ENCODE measurements at places on chromosomes 5 and 9.

DNA sequence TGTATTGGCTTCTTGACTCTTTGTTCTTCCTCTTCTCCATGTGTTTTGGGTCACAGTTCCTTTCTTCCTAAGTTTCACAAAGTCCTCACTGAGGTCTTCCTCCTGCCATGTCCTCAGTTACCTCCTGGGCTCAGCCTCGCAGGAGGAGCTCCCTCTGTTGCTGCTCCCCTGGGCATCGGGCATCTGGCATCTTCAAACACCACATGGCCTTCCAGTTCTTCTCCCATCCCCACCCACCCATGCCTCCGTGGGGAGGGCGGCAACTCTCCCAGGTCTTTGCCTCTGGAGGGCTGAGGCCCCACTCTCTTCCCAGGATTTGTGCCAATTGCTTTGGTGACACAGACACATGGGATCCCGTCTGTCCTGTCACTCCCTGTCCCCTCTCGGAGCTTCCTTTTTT is 22.8 kb downstream of the MRPL36 start:
- DNase-seq = no peak

DNA sequence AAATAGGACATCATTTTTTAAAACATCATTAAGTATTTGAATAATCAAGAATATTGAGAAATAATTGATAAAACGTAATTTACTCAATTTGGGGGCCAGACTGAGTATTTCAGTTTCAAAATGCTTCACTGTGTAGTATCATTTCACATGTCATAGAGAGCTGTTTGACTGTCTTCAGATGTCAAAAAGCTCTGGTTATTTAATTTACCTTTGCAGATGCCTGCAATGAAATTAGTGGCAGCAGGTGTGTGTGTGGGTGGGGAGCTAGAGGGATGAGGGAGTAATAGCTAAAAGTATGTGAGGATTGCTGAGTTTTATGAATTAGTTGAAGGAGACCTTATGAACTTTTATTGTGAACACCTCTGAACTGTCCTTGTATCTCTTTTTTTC is 567.2 kb upstream of the MEF2C start:
- no peak for DNase-seq

DNA sequence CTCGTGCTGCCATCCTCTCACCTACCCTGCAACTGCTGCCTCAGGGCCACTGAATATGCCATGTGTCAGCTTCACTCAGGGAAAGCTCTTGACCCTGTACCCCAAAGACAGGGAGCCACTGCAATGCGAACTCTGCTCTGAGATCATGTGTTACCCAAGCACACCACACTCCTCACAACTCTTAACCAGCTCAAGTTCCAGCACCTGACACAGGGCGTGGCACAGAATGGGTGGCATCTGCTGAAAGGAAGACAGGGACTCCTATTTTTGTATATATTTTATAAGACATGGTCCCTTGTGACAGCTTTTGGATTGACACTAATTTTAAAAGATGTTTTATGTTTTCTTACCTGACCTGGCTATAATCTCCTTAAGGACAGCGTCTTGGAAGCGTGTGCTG is 10.7 kb downstream of the PHYKPL start:
- DNase-seq = peak; percentile 43

DNA sequence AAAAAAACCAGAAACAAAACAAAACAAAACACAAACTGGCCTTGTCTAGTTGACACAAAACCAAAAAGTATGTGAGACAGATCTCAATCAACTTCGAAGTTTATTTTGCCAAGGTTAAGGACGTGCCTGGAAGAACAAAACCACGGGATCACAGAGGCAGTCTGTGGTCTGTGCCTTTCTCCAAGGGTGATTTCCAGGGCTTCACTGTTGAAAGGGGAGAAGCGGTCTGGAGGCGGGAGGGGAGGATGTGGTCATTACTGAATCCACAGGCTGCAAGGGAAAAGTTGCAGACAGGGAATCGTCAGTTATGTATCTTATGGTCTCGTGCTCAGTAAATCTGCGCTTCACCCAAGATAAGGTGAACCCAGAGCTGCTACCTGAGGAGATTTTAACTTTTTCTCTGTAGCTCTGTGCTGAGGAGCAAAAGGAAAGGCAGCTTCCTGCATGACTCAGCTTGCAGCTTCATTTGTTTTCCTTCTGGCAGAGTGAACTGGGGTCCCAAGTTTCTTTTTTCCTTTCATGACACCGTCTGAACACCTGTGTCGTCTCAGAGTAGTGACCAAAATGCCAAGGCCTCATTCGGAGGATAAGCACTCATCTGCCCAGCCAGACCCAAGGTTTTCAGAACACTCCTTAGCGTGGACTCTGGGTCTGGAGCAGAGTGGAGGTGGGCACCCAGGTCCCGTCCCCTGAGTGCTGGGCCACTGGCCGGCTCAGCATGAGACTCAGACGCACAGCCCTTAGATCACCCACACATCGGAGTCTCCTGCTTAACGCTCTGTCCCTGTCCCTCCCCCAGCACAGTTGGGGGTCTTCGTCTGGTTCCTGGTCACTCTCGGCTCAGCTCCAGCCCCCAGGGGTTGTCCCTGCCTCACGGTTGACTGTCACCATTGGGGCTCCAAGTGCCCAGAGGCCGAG is 25.9 kb downstream of the ROPN1L start:
- no peak for DNase-seq

GRCh38 chr5:172743112-172743959 is 27.7 kb downstream of the DUSP1 start:
- DNase-seq = no peak

DNA sequence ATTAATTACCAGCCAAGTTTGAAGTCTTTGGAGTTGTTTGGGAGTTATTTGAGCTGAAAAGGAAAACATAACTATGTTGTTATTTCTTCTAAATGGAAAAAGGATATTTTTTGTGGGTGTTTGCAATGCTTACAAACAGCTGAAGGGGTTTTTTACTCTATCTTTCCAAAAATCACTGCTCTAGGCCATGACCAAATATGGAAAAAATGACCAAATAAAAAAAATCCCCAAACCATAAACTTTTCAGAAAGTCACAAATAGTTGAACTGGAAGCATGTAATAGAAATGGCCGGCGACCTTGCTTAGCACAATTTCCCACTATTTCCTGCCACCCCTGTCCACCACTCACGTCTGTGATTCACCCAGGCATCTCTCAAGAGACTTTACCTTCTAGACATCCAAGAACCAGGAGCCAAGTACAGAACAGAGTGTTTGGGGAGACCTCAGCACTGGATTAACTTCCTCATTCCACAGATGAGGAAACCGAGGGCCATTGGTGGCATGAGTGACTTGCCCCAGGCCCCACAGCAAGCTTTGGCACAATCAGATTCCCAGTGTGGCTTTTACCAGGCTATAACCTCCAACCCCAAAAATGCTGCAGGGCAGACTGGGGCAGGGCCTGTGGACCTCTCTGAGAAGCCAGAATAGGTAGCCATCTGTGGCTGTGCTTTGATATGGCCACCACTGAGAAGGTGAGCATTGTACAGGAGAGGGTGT is 84.5 kb downstream of the NRG2 start:
- DNase-seq = no peak

DNA sequence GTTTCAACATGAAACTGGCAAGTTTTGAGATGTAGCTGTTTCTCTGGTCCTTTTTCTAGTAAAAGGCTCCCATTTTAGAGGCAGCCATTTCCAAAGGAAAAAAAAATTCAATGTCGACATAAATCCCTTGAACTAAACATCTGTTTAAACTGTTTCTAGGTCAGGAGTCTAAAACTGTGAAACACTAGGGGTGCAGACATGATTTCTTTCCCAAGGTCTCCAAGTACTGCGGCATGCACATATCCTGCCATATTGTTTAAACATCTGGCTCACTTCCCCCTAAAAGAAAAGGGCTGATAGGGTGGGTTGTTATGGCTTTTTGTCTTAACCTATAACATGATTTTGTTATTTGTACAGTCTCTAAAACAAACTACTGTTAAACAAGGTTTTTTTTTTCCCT is 51.1 kb downstream of the NFIB start:
- no peak for DNase-seq

- peak; percentile 97 for DNase-seq
These were observed 64.0 kb downstream of the RNF130 start for GRCh38 chr5:180007582-180007981.

GRCh38 chr5:95671826-95672225 is 11.0 kb downstream of the SPATA9 start:
- peak; percentile 57 for DNase-seq

GRCh38 chr9:127904561-127905003 is 5.2 kb upstream of the ST6GALNAC6 start:
- peak; percentile 79 for DNase-seq

DNA sequence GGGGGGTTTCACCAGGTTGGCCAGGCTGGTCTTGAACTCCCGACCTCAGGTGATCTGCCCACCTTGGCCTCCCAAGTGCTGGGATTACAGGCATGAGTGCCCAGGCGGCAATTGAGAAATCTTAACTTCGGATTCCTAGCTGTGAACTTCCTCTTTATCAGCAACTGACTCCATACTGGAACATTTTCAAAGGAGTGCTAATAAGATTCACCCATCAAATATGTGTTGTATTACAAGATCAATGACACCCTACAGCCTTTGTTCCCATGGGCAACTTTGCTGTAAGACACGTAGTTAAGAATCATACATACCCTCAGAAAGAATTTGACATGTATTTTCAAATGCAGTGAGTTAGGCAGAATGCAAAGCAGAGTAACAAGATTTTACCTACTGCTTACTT is 23.1 kb upstream of the ACOT12 start:
- no peak for DNase-seq

DNA sequence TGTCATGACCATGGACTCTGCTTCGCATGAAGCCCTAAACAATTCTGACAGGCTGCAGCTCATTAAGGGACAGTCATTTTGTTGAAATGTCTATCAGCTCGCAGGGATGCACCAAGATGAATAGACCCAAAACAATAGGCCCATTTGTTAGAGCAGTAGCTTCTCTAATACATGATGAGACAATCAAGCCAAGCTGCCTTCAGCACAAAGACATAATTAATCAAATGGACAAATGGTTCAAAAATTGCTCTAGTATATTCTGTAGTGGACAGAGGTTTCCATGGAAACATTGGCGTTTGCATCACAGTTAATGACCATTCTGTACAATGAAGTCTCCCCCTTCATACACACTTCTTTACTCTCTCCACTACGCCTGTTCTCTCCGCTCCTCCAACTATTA is 274.6 kb downstream of the ANXA1 start:
- no peak for DNase-seq

GRCh38 chr5:125446986-125447385 is 700.5 kb upstream of the ZNF608 start:
- DNase-seq = no peak

- peak; percentile 44 for DNase-seq
These were observed 153.8 kb downstream of the AUH start for GRCh38 chr9:91207729-91208418.

- DNase-seq = no peak
These were observed 43.9 kb downstream of the MACROH2A1 start for GRCh38 chr5:135355169-135355568.

- DNase-seq = no peak
These were observed 688.3 kb downstream of the PRR16 start for GRCh38 chr5:121152411-121152810.

DNA sequence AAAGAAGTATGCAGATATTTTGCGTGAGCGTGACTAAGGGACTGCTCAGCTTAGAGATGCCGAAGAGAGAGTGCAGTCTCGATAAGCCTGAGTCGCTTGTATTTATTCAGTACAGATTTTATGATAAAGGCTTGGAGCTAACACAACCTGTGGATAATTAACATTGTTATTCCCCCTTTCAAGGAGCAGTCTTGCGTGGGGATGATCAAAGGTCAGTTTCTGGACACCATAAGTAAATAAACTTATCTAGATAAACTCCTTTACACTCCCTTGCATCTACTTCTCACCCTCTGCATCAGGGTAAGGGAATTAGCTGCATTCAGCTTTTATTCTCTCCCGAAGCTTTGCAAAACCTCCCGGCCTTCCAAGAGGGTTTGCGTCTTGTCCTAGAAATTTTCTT is 357.8 kb upstream of the ST8SIA4 start:
- DNase-seq = no peak

DNA sequence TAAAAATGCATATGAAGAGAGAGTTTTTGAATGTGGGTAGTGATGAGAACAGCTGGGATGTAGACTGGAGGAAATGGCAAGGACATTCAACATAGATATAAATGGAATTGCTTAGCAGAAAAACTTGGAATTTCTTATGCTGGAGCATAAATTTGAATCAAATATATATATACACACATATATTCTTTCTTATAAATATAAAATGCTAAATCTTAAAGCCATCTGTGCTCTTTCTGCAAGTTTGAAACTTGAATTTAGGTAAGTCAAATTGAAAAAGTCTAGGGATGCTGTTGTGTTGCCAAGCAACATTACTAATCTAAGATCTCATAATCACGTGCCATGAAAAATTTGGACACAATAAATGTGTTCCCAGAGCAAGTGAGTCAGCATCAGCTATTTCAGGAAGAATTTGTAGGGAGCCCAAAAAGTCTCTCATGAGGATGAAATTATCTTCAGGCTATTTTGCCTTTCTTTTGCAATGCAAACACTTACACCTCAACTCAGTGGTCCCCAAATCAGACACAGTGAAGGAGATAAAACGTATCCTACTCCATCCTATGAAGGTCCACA is 58.4 kb upstream of the ALDH1A1 start:
- DNase-seq = no peak

GRCh38 chr9:131937451-131937850 is 142.2 kb downstream of the MED27 start:
- no peak for DNase-seq

DNA sequence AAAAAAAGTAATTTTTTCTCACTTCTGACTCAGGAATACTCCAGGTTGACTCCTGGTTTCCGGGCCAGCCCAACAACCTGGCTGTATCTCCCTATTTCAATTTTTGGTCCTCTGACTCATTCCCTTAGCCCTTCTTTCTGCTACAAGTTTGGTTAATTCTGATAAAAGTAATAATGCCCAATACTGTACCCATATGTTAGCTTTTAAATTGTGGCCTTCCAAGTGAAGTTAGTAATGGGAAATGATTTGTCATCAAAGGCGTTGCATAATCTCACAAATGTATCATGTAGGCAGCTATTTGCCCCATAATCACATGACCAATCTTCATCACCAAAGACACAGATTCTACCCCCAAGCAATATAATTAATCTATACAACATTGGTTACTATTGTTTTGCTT is 31.1 kb upstream of the BNC2 start:
- no peak for DNase-seq

DNA sequence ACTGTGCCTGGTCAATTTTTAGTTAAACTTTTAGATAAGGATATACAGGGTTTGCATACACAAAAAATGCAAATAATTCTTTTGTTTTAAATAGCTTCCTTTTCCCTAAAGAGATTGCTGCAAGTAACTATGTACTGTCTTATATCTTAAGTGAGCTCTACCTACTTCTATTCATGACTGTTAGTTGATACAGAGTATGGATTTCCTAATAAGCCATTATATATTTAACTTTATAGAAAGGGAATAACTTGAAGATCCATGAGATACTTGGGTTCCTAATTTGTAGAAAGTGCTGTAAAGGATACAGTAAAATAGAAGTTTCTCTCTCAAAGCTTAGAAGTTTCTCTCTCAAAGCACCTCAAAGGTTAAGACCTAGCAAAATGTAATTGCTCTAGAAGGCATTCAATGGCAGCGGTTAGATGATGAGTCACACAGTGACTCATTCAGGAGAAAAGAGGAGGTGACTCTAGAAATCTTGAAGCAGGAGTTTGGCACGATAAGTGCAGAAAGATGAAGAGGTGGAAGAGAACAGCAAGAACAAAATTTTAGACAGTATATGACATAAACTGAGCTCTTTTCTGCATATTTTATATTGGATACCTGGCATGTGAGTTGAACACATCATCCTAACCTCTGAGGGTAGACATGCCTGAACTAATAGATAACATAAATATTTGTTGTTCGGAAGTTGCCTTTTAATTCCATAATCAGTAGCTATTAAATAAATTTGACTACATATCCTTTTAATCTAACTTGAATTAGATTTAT is 5.5 kb upstream of the DNAJC21 start:
- DNase-seq = peak; percentile 81

GRCh38 chr9:125889476-125890419 is 142.6 kb downstream of the PBX3 start:
- DNase-seq = peak; percentile 76

Data from hematopoietic multipotent progenitor cell treated with erythropoietin and hydrocortisone succinate and interleukin-3 and kit ligand, for 4 days (in vitro differentiated cells).